ENCODE measurements at places on chromosomes 6 and 20.
A peak's percentile ranks its signal among the peaks of the same experiment; 100 is the strongest.

DNA sequence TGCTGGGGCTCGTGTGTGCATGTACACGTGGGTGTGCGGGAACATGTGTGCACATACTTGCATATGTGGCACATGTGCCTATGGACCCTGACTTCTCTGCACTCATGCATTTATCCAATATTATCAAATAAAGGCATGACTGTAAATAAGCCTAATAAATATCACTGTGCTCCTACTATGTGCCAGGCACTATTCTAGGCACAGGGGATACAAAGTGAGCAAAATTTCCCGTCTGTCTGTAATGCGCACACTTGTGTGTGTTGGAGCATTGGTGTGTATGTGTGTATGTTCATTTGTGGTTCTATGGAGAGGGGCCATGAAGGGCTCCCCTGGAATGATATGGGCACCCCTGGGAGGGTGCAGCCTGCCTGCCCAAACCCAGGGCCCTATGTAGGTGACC is 41.9 kb downstream of the ITPR3 start:
- no peak for DNase-seq

GRCh38 chr6:152261179-152261578 is 376.0 kb downstream of the SYNE1 start:
- DNase-seq: no peak

DNA sequence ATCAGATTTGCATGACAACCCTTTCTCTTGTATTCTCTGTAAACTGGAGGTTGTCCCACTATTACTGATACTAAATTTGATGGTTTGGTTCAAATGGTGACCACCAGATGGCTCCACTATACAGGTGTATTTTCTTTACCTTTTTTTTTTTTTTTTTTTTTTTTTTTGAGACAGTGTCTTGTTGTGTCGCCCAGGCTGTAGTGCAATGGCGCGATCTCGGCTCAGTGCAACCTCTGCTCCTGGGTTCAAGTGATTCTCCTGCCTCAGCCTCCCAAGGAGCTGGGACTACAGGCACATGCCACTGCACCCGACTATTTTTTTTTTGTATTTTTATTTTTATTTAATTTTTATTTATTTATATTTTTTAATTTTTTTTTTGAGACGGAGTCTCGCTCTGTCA is 6.6 kb upstream of the WTAP start:
- no peak for DNase-seq

DNA sequence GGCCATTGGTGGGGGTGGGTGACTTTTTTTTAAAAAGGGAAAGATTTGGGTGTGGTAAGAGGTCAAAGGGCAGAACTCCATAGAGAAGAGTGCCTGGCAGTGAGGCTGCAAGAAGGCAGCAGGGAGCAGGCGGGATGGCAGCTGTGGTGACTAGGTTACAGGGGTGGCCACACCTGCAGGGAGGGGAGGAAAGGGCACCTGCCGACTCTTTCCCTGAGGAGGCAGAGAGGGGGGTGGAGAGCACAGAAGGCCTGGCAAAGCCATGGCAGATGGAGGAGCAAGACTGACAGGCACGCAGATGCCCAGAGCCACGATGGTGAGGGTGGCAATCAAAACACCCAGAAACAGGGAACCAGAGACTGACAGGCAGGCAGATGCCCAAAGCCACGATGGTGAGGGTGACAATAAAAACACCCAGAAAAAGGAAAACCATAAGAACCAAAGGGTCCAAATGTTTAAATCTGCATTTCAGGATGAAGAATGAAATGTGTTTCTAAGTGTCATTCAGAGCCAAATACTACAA is 19.3 kb downstream of the CST7 start:
- no peak for DNase-seq

DNA sequence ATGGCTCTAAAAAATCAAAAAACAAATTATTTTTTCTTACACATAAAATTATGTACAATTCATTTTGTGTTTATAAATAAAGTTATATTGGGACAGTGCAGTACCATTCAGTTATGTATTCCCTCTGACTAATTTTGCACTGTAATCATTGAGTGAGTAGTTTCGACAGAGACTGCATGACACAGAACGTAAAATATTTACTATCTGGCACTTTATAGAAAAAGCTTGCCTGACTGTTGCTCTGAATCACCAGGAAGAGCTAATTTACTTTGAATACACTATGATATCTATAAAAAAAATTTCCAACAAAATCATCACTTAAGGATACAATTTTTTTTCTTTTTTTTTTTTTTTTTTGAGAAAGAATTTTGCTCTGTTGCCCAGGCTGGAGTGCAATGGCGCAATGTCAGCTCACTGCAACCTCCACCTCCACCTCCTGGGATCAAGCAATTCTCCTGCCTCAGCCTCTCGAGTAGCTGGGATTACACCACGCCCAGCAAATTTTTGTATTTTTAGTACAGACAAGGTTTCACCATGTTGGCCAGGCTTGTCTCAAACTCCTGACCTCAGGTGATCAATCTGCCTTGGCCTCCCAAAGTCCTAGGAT is 11.0 kb upstream of the KHDC1L start:
- DNase-seq: peak; percentile 77

DNA sequence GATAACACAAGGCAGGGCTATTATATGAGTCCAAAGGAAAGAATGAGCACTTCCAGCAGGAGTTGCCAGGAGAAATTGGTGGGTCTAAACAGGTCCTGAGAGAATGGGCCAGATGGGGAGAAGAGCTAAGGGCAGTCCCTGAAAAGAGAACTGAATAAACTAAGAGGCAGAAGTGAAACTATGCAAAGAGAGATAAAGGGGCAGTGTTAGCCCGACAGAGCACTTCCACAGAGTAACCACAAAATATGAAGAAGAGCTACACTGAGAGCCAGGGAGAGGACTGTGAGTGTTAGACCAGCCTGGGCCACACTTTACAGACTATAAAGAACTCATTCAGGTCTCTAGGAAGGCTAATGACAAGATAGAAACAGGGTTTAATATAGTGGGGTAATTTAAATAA is 43.8 kb downstream of the RALGAPA2 start:
- no peak for DNase-seq
